Glutamatergic neuron (in vitro differentiated cells): ENCODE measurements at places on chromosomes 5 and 9.

GRCh38 chr5:15069407-15069905 is 197.9 kb upstream of the ANKH start:
- no peak for DNase-seq

DNA sequence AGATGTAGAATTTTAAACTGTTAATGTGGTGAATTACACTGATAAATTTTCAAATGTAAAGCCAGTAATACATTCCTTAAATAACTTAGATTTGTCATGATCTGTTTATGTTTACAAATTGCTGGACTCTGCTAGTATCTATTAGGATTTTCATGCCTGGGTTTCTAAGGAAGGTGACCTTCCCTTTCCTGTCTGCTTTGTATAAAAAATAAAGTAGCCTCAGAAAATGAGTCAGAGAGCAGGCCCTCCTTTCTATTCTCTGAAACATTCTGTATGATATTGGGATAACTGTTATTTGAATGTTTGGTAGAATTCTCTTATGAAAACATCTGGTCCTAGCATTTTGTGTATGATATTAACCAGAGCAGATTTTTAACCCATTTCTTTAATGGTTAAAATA is 255.3 kb downstream of the SYK start:
- no peak for DNase-seq

DNA sequence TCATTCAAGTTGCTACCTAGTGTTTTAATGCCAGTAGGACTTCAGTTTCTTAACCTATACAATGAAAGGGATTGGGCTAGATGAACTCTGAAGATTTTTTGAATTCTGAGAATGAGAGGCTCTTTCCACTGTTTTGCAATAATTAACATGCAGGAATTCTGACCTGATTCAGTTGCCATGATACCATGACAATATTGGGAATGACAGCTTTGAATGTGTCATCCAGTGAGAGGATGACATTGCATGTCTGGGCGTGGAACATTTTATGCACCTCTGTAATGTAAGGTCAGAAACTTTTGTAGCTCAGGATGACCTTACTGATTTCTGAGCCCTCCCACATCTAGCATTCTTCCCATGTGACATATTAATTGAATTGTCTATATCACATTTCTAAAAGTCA is 30.6 kb upstream of the SPINK5 start:
- no peak for DNase-seq

DNA sequence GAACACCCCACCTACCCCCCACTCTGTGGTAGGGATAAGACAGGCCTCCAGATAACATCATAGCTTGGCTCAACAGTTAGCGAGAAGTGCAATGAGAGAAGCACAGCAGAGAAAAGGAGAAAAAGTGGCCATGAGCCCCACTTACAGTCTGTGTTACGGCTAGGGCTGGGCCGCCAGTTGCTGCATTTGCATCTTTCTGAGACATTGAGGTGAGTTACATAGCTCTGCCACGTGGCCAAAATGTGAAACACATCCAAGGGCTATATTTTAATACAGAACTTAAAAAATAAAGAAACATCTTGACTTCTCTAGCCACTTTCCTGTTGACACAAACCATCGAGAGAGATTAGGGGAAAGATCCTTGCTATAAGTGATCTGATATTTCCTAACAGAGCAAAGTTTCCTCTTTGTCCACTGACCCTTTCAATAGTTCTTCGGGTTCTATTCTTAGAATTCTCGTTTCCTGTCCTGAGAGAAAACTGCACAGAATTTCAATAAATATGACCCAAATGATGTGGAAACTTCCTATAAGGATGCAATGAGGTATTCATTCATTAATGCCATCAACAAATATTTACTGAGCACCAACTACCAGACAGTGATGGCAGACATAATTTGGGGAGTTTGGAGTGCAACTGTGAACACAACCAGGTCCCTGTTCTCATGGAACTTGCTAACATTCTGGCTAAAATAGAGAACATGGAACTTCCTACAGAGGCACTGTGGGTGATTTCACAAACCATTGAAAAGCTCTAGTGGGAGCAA is 3.2 kb upstream of the TLE4 start:
- DNase-seq: no peak

GRCh38 chr9:137955586-137955985 is 78.0 kb downstream of the CACNA1B start:
- no peak for DNase-seq

- DNase-seq: no peak
Measured at GRCh38 chr5:21681911-21682310, 1171.2 kb downstream of the CDH12 start.

DNA sequence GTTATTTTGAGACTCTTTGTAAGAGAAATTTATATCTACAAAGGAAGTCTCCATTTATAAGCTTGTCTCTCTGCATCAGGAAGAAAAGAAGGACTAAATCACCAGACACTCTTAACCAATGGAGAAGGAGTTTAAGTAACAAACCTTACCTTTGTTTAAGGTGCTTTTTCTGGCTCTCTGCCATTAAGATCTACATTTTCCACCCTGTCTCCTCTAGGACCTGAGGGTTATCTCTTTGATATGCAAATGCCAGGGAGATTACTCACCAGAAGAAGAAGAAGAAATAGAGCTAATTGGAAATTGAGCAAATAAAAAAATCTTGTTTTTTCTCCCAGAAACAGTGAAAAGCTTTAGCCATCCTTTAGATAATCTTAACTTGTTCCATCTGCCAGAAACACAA is 60.9 kb downstream of the CDKN2A start:
- no peak for DNase-seq

DNA sequence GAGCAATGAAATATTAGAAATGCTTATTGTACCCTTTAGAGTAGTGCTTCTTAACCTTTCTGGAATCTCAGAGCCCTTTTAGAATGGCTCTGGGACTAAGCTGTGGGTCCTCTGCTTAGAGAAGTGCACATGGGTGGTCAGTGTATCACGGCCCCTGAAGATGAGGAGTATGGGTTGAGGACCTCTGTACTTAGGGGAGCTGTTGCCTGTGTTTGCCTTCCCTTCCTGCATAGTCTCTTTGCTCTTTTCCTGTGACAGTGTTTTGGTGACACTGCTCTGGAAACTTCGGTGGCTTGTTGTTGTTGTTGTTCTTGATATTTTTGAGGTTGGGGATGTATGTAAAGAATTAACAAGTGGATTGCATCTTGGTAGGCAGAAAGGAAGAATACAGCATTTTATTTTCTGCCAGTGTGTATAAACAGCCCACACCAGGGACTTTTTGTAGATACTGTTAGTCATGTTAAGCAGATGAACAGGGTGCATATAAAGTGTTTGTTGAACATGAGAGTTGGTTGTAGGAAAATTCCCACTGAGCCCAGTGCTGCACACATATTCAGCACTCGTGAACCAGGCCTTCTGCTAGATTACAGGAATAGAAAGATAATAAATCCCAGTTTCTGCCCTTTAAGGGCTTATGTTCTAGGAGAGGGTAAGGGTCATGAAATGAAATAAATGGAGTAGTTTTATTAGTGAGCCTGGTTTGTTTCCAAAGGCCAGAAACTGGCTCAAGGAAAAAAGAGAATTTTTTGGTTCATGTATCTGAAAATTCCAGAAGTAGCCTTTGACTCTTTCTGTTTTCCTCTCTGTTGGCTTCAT is 199.7 kb downstream of the ARHGAP26 start:
- DNase-seq: no peak

GRCh38 chr9:137455359-137455991 is 3.7 kb downstream of the NSMF start:
- DNase-seq: peak; percentile 16
